Stimulated activated CD4-positive, alpha-beta T cell treated with anti-CD3 and anti-CD28 coated beads, Interleukin-1b, Interleukin-23, amount 100 ng/mL, for 4 hours (primary cell): ENCODE measurements at places on chromosomes 1 and 21.
A peak's percentile ranks its signal among the peaks of the same experiment; 100 is the strongest.

GRCh38 chr1:85179522-85179921 lies 21.3 kb downstream of the SYDE2 start:
- DNase-seq = no peak

DNA sequence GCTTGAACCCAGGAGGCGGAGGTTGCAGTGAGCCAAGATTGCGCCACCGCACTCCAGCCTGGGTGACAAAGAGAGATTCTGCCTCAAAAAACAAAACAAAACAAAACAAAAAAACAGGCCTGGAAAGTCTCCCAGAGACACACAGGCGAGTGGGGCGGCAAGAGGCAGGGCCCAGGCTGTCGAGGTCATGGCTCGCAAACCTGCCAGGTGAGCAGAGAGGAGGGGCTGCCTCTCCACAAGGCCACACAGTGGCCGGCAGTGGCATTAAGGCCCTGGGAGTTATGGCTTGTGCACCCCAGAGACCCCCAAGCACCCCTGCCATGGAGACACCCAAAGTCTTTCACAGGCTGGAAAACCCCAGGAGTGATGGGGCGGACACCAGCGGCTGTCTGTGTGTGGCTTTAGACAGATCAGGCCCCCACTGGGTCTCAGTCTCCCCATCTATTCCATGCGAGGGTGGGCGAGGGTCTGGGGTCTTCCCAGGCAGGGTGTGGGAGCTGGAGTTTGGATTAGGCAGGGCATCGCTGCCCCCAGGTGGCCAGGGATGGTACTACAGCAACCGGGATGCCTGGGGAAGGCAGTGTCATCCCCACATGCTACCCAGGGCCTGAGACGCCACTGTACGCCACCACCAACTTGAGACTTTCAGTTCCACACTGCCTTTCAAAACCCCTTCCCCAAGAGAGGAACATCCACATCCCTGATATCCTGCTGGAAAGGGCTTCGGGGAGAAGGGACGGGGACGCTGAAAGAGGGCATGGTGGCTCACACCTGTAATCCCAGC lies 7.3 kb upstream of the CTRC start:
- peak; percentile 71 for DNase-seq

- no peak for DNase-seq
These were observed 179.3 kb downstream of the ETS2 start for GRCh38 chr21:38984982-38985567.

GRCh38 chr21:16302851-16303282 lies 573.1 kb downstream of the USP25 start:
- DNase-seq = no peak

DNA sequence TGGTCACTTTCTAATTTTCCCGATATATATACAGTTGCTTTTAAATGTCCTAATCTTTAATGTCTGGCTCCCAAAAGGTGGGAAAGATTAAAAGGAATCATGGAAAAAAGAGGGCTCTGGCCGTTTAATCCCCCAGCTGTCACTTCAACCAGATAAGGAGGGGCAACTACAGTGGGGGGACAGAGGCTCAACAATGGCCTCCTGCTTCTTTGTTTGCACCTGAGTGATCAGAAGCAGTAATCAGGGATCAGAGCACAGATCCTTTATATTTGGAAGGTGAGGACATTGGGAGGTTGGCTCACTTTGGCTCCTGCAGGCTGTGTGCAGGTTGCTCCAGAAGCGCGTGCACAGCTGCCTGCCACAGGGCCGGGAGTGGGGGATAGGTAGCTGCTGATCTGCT lies 212.8 kb downstream of the FMN2 start:
- DNase-seq = no peak
